Endodermal cell (in vitro differentiated cells): ENCODE measurements at places on chromosomes 6 and 20.
A peak's percentile ranks its signal among the peaks of the same experiment; 100 is the strongest.

DNA sequence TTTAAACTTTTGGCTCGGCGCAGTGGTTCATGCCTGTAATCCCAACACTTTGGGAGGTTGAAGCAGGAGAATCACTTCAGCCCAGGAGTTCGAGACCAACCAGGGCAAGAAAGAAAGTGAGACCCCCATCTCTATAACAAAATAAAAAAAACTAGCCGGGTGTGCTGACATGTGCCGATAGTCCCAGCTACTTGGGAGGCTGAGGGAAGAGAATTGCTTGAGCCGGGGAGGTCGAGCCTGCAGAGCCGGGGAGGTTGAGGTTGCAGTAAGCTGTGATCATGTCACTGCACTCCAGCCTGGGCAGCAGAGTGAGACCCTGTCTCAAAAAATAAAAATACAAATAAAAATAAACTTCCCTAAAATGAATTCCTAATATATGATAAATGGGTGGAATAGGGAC, 50.4 kb downstream of the ZMYND8 start:
- H3K4me3 ChIP-seq, result no peak overlapping the region
- no peak overlapping the region for H3K27ac ChIP-seq
- H3K4me1 ChIP-seq, result peaks cover 11% of the 10 kb centered on the region
- DNase-seq, result no peak

GRCh38 chr6:11262242-11262641, 29.8 kb upstream of the NEDD9 start:
- no peak overlapping the region for H3K27ac ChIP-seq
- peaks cover 10% of the 10 kb centered on the region for H3K4me1 ChIP-seq
- no peaks in the 10 kb centered on the region for H3K36me3 ChIP-seq

DNA sequence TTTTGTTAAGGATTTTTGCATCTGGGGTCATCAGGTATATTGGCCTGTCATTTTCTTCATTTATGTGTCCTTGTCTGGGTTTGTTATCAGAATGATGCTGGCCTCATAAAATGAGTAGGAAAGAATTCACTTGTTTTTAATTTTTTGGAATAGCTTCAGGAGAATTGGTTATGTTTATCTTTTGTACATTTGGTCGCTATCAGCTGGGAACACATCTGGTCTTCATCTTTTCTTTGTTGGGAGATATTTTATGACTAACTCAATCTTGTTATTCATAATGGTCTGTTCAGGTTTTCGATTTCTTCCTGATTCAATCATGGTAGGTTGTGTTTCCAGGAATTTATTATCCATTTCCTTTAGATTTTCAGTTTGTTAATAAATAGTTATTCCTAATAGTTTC, 207.5 kb upstream of the ASCC3 start:
- no peak overlapping the region for H3K4me3 ChIP-seq
- no peaks in the 10 kb centered on the region for H3K4me1 ChIP-seq
- no peak for DNase-seq
- H3K27ac ChIP-seq, result no peak overlapping the region
- no peaks in the 10 kb centered on the region for H3K27me3 ChIP-seq

DNA sequence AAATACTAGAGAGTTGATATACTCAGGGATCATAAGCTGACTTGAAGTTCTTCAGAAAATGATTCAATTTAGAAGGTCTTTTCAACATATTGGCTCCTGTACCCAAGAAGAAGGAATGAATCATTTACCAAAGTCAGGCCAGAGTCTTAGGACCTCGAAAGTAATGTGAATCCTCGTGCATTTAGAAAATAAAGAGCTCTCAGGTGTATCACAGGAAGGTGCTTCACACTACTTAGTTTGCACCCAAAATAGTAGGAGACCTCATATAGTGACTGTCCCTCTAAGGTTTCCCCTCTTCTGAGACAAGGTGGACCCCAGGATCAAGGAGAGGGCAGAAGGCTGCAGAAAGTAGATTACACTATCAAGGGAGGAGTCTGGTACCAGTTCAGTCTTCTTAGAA, 71.8 kb downstream of the F13A1 start:
- no peaks in the 10 kb centered on the region for H3K4me1 ChIP-seq
- no peaks in the 10 kb centered on the region for H3K27me3 ChIP-seq

DNA sequence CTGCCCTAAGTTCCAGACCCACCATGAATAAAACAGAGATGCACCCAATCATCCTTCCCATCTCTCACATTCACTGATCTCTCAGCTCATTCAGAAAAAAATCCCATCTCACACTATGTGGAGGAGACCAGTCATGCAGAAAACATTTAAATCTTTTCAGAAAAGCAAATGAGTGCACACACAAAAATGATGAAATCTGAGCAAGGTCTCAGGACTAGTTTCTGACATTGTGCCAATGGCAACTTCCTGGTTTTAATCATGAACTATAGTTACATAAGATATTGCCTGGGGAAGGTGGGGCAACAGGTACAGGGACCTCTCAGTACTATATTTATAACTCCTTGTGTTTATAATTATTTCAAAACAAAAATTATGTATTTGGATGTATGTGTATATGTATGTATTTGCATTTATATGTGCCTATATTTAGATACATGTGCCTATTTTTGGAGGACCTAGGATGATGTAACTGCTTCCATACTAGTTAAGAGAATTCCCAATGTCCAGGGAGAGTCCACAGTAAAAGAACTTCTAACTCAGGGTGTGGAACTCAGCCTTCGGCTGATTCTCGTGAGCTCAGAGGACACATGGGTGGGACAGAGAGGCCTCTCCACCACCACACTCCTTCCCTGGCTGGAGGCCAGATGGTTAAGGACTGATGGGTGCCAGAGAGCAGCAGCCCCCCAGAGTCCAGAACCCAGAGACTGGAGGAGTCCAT, 71.7 kb upstream of the MAP3K4 start:
- peaks cover 82% of the 10 kb centered on the region for H3K36me3 ChIP-seq
- no peak for DNase-seq
- no peak overlapping the region for H3K4me3 ChIP-seq

DNA sequence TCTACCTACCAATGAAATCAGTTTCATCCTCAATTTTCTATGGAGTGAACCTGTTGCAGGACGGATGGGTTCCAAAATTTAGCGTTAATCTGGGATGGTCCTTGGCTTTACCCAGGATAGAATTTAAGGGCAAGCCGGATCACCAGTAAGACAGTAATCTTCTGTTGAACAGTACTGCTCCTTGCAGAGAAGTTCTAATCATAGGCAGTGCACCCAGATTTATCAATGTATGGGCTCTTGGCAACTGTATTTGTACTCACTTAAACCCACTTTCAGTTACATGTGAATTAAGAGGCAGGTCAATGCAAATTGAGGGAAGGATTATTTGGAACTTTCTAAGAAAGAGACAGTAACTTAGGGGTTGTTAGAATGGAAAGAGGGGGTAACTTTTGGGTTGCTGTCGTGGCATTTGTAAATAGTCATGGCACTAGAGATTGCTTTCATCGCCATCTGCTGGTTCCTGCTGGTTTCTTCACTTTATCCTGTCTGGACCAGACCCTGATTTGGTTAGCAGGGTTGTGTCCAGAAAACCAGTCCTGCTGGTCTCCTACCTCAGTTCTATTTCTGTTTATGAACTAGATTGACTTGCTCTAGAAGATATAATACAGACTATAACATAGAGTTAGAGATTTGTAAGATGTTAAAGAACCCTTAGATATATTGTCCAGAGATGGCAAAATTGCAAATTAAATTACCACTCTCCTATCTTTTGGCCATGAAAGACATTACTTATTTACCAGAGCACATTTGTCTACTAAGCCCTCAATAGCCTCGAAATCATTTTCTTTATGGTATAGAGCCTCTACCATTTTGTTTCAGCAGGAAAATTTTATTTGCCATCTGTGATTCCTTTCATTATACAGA, 646.3 kb downstream of the UTRN start:
- DNase-seq, result peak; percentile 75
- no peaks in the 10 kb centered on the region for H3K4me1 ChIP-seq
- H3K27ac ChIP-seq, result no peak overlapping the region
- H3K36me3 ChIP-seq, result no peaks in the 10 kb centered on the region
- H3K27me3 ChIP-seq, result no peaks in the 10 kb centered on the region
- no peak overlapping the region for H3K4me3 ChIP-seq
